ENCODE measurements at places on chromosomes 13 and 19.

- peak; percentile 62 for DNase-seq
Measured at GRCh38 chr13:95300625-95301182, 547 bp downstream of the ABCC4 start.

- DNase-seq = no peak
Measured at GRCh38 chr13:53357582-53357981, 329.0 kb downstream of the OLFM4 start.

DNA sequence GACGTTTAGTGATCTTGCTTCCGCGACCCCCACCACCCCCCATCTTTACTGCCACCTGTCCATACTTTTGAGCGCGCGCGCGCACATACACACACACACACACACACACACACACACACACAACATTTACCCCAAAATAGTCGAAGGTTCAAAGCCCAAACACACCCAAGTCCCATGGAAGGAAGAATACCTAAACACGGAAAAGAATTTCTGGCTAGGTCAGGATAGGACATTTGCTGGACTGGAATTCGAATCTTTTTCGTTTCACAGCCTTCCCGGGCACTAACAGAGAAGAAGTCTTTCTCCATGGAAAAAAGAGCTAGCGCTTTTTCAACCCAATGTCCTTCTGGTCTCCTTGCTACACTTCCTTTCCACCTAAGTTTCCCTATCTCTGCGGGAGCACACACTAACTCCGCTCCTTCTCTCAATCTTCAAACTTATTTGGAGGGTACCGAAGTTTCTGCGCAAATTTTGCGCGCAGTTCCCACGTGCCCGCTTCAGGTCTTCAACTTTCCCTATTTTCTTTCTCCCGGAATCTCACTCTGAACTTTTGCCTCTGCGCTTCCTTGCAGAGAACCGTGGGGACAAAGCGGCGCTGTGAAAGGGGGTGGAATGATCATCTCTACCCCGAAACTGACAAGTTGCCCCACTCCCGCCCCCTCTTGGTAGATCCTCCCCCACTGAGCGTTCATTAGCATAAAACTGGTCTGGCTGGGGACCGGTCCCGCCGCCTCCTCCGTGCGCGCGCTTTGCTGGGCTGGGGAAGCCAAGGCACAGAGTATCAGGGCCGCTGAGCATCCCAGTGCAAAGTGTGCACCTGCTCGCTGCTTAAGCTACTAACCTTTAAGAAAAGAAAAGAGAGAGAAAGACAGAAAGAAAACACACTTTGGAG, 2.7 kb downstream of the DACH1 start:
- peak; percentile 4 for DNase-seq

- DNase-seq = no peak
Measured at GRCh38 chr19:47179653-47180310, 49.1 kb downstream of the SAE1 start.

DNA sequence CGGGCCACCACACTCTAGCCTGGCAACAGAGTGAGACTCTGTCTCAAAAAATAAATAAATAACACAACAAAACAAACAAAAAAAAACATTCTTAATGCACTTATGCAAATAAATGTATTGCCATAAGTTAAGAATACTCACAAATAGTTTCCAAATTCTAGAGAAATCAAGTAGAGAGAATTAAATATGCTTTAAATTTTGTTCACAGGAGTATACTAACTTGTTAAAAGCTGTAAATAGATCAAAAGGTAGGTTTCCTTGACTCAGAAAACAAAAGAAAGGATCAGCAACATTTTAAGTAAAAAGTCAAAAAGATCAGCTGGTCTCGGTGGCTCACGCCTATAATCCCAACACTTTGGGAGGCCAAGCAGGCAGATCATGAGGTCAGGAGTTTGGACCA, 50.5 kb upstream of the ZNF429 start:
- DNase-seq = no peak

DNA sequence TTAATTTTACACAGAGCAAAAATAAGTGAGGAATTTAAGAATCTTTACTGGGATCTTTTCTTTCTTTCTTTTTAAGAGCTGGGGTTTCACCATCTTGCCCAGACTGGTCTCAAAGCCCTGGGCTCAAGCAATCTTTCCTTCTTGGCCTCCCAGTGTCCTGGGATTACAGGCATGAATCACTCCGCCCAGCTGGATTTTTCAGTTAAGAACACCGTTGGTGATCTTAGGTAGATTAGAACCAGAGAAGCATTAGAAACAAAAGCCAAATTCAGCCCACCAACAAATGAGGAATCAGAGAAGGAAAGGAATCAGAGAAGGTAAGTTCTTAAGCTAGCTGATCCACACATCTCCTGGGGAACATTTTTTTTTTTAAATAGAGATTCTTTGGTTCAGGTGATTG, 34.2 kb downstream of the EPSTI1 start:
- DNase-seq = no peak

DNA sequence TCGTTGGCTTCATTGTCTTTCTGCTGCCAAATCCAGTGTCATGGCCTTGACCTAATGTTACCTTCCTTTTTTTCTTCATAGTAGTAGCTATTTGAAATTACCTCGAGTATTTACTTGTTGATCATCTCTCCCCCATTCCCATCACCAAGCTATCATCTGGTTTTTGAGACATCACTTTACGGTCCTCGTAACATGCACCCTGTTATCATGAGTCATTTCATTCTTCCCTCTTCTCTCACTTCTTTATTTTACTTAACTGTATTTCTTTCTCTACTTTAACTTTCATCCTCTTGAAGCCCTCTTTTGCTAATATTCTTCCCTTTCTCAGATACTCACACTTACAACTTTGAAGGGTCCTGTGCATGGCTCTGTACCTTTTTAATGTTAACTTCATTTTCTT, 31.8 kb downstream of the TPP2 start:
- DNase-seq = no peak

GRCh38 chr19:27742041-27742440, 1470.9 kb downstream of the UQCRFS1 start:
- no peak for DNase-seq

- DNase-seq = no peak
Measured at GRCh38 chr13:112580211-112580610, 7.7 kb downstream of the TUBGCP3 start.

GRCh38 chr13:20080377-20081164, 80.3 kb downstream of the GJA3 start:
- DNase-seq = no peak

DNA sequence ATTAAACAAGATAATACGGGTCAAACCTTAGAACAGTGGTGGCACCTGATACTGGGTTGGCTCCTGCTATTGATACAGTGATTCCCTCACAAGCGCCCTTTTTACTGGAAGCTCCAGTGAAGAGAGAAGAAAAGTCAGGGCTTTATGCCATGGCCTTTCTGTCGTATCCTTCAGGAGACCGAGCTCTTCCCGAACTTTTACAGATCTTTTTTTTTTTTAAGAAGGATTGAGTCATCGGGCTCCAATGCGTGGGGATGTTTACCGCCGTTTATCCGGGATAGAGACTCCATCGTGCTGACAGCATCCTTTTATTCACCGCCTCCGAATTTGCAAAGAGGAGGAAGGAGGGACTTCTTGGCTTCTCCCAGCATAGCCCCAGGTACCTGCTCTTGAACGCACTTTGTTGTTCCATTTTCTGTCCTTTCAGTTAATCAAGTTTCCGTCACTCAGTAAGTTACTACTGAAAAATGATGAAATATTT, 574 bp downstream of the ZNF227 start:
- no peak for DNase-seq

- no peak for DNase-seq
Measured at GRCh38 chr19:51179256-51179655, 37.2 kb downstream of the SIGLEC7 start.

- DNase-seq = no peak
Measured at GRCh38 chr13:77737583-77738200, 40.2 kb downstream of the SLAIN1 start.

GRCh38 chr13:33543631-33544265, 258.2 kb upstream of the STARD13 start:
- DNase-seq = no peak

- no peak for DNase-seq
Measured at GRCh38 chr13:21065686-21066085, 4.3 kb upstream of the LATS2 start.

DNA sequence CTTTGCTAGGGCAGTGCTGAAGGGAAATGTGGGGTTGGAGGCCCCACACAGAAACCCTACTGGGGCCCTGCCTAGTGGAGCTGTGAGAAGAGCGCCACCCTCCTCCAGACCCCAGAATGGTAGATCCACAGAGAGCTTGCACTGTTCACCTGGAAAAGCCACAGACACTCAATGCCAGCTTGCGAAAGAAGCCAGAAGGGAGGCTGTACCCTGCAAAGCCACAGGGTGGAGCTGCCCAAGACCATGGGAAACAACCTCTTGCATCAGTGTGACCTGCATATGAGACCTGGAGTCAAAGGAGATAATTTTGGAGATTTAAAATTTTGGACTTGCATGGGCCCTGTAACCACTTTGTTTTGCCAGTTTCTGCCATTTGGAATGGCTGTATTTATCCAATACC, 615.4 kb upstream of the MIR17HG start:
- DNase-seq = no peak

DNA sequence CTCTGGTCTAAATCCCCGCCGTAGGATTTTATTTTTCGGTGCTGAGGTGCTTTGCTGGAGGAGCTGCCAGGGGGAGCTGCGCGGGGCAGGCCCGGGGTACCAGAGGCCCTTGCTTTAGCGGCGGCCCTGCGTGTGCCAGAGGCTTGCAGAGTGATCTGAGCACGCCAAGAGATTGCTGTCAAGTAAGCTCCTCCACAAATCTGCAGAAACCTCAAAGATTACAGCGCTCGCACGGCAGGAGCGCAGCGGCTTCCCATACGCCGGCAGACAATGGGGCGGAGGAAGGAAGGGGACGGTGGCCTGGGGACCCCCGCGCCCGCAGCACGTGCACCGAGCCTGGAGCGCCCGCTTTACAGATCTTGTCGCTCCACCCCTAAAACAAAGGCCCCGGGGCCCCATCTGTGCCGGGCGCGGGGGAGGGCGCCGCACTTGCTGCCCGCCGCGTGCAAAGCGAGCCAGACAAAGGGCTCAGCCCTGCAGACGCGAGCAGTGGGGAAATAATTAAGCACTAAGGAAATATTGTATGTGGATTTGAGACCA, 9.1 kb upstream of the C19orf12 start:
- DNase-seq = peak; percentile 32

DNA sequence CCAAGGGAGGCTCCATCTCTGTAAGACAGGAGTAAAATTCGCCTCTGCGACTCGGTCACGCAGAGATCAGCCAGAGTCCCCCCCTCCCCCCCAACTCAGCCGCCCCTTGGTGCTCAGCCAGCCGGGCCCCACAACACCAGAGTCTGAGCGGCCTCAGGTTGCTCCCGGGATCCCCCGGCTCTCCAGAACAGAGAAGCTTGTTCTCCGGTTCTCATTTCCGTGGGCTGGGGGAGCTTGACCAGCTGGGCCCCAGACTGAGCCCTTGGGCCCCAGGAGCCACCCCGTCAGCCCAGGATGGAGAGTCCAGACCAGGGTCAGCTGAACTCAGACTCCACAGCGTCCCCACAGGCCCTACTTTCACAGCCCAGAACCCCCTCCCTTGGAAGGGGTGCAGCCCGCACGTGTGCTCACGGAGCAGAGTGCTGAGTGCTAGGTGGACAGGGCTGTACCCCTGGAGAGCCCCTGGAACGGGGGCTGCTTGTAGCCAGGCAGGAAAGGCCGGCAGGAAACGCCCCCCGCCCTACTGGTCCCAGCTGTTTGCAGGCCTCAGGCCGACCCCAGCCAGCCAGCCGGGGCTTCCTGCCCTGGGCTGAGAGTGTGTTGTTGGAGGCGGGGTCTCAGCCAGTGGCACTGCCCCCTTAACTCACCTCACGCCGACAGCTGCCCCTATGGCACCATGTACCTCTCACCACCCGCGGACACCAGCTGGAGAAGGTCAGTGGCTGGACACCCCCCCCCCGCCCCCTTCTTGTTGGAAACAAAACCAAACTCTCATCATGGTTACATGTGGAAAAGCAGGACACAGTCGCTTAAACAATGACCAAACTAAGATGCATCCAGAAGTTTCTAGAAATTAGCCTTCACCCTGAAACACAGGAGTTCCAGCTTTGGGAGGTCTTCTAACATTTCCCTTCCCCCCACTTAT, 44.4 kb downstream of the COMP start:
- no peak for DNase-seq

GRCh38 chr13:97308735-97309429, 86.7 kb downstream of the MBNL2 start:
- no peak for DNase-seq

DNA sequence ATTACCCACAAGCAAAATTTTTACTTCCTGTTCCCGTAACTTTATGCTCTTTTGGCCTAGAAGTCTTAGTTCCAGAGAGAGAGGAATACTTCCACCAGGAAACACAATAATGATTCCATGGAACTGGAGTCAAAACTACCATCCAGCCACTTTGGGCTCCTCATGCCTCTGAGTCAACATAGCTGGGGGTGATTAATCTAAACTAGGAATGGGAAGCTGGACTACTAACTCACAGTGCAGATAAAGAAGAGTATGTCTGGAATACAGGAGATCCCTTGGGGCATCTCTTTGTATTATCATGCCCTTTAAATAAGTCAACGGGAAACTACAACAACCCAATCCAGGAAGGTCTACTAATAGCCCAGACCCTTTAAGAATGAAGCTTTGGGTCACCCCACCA, 8.9 kb upstream of the ELF1 start:
- DNase-seq = no peak

DNA sequence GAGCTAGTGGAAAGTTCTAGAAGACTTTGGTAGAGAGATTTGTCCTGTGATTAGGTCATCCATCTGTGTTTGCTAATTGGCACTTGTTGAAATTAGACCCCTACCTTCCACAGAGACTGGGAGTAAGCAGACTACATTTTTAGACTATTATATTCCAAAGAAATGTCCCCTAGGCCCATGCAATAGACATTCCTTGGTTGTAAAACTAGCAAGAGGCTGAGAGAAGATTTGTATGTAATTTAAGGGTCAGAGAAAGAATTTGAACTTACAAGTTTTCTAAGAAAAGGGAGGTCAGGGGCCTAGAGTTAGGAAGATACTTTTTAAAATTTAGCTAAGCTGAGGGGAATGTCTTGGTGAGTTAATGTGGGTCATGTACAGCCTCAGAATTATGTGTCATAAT, 470.7 kb upstream of the SLITRK1 start:
- DNase-seq = no peak

DNA sequence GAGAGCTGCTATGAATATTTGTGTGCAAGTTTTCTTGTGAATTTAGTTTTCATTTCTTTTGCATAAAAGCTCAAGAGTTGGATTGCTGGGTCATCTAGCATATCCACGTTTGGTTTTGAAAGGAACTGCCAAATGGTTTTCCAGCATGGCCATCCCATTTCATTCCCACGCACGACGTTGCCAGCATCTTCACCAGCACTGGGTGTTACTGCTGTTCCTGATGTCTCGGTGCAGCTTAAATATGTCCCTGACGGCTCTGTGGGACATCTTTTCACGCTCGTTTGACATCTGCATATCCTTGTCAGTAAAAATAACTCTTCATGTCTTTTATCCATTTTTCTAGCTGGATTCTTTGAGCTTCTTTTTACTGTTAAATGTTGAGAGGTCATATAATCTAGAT, 123.7 kb downstream of the ATP11A start:
- no peak for DNase-seq

GRCh38 chr19:58346961-58347929, 6.0 kb downstream of the A1BG start:
- peak; percentile 91 for DNase-seq

GRCh38 chr19:46812977-46813838, 24.8 kb upstream of the SLC1A5 start:
- DNase-seq = no peak
